ENCODE measurements at places on chromosomes 11 and 22.

DNA sequence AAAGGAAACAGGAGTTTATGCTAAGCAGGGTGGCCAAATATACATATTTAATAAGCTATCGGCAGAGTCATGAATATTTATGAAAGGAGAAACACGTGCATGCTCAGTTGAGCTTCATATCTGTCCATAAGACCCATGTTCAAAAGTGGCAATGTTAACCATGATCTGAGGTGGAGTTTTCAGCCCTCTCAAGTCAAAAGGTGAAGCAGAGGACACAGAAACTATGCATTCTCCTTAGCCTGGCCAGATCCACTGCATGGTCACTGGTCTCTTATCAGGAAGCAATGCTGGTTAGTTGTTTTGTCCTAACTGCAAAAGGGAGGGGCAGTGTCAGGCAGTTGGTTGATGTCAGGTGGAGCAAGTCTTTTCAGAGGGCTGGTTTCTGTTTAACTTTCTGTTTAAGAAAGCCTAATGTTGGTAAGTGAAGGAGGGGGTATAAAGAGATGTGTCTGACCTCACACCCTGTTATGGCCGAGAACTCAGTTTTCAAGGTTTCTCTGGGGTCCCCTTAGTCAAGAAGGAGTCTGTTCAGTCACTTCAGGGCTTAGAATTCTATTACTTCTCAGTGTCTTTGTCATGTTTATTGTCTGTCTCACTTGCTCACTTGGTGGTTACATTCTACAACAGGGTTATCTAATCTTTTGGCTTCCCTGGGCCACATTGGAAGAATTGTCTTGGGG, 5.5 kb upstream of the SELENOH start:
- no peak for DNase-seq

GRCh38 chr11:130638033-130638432, 189.6 kb downstream of the ADAMTS15 start:
- DNase-seq = no peak

- no peak for DNase-seq
These were observed 69.9 kb upstream of the CHRM4 start for GRCh38 chr11:46461461-46461927.

- DNase-seq = no peak
These were observed 348.4 kb upstream of the NARS2 start for GRCh38 chr11:78922859-78923625.

GRCh38 chr22:44181912-44182587, 1.3 kb downstream of the PARVG start:
- DNase-seq = no peak

Data from NCI-H226 (cell line).